Activated CD4-positive, alpha-beta T cell treated with anti-CD3 and anti-CD28 coated beads for 24 hours (primary cell): ENCODE measurements at places on chromosomes 1 and 21.

DNA sequence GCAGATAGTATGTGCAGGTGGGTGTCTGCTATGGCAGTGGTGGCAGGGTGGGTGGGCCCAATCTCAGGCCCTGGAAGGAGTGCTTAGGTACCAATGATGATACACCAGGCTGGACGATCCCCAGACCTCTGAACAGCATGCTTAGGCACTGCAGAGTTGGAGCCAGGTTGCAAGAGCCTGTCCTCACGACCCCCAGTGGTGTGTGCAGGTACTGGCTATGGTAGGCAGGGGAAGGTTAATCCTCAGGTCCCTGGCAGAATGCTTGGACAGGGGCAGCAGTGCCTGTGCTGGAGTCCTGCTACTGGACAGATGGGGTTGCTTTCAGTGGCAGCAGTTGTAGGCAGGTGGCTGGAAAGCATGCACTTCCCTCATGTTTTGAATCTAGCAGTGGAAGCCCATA is 100.5 kb upstream of the NEK7 start:
- no peak for DNase-seq

GRCh38 chr1:183580281-183580682 is 10.0 kb downstream of the NCF2 start:
- DNase-seq: no peak

- no peak for DNase-seq
These were observed 24.7 kb downstream of the SCMH1 start for GRCh38 chr1:41217441-41217840.

GRCh38 chr1:66532798-66533783 is 862 bp upstream of the SGIP1 start:
- DNase-seq: no peak

DNA sequence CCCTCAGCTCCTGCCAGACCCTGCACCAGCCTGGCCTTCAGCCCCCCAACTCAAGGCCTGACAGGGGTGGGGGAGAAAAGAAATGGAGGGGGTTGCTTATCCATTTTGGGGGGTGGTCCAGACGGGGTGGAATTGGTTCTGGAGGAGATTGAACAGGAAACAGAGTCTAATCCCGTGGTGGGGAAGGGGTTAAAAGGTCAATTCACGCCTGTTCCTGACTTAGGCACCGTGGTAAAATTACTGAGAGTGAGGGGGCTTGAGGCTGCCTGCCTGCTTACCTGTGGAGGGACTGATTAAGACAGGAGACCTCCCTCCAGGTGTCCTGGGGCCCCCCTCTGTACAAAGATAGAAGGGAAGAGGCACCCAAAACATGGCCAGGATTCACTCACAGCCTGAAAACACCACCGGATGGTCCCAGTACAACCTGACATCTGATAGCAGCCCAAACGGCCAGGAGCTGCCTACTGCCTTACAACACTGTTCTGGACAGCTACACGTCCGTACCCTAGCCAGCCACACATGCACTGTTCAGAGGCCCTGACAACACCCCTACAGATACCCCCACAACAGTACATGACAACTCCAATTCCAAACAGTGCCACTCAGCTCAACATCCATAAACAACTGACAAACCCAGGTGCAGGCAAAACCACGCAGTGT is 31.8 kb downstream of the AHDC1 start:
- DNase-seq: no peak

- peak; percentile 84 for DNase-seq
These were observed at the start of the genes LRRC41 and UQCRH for GRCh38 chr1:46303038-46303871. Gene LRRC41 (minus strand): TSS chr1:46303616. CDS start chr1:46303322, 294 bp downstream. Gene UQCRH (plus strand): TSS chr1:46303698. CDS start chr1:46303767, 69 bp downstream.
